ENCODE measurements at places on chromosomes 12 and 14. TPM values are rescaled to one million over a fixed set of nuclear protein-coding genes. Genes with fewer than 3 reads are reported as not detected.

GRCh38 chr12:113231235-113232088, 10.2 kb downstream of the TPCN1 start:
- no peak for DNase-seq

The SDR9C7 gene
- not detected for total RNA-seq

DNA sequence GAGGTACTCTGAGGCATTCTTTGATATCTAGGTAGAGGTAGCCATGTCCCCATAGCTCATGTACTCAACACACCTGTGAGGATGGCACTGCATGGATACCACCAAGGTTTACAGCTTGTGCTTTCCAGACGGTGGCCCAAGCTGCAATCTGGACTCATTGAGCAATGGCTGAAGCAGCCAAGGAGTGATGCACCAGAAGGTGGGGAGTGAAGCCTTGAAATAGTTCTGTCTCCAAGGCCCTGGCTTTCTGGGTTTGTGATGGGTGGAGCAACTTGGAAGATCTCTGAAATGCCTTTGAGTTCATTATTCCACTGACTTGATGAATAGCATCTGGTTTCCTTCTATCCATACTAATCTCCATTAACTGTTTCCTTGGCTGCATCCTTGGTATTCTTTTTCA, 290.0 kb upstream of the NOVA1 start:
- no peak for DNase-seq

The TBX5 gene
- not detected for total RNA-seq

DNA sequence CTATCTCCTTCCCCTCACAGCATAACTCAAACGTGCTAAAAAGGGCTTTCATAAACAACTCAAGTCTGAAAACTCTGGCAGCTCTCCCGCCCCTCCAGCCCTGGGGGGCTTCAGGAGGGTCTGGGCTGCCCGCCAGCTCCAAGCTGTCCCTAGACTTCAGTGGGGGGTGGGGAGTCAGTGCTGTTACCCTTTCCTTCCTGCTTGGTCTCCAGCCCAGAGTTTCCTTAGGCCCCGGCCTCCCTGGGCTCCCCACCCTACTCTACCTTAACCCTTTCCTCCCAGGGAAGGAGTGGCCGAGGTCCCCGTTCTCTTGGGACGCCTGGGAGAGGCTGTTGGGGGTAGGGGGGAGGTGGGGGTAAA, 530 bp upstream of the NYNRIN start:
- no peak for DNase-seq

DNA sequence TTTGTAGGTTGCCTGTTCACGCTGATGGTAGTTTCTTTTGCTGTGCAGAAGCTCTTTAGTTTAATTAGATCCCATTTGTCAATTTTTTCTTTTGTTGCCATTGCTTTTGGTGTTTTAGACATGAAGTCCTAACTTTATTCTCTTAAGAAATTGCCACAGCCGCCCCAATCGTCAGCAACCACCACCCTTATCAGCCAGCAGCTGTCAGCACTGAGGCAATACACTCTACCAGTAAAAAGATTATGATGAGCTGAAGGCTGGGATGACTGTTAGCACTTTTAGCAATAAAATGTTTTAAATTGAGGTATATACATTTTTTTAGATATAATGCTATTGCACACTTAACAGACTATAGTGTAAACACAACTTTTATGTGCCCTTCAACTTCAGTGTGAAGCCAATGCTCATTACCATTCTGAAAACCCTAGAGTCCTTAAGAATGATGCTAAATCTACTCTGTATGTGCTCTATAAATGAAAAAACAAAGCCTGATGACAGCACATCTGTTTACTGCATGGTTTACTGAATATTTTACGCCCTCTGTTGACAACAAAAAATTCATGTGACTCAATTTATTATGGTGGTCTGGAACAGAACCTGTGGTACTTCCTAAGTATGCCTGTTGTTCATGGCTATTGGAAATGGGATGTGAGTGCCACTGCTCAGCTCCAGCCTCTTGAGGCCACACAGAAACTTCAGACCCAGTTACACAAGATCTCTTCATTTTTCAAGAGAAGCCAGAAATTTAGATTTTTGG, 197.4 kb downstream of the DUSP6 start:
- no peak for DNase-seq

GRCh38 chr14:22386924-22387775, 201.9 kb downstream of the DAD1 start:
- DNase-seq: peak; percentile 93

The SYNJ2BP gene
- total RNA-seq: 7.9 TPM

The CCDC196 gene
- total RNA-seq: not detected

- DNase-seq: peak; percentile 8
Measured at GRCh38 chr14:54890788-54891187, 11.8 kb downstream of the GCH1 start.

DNA sequence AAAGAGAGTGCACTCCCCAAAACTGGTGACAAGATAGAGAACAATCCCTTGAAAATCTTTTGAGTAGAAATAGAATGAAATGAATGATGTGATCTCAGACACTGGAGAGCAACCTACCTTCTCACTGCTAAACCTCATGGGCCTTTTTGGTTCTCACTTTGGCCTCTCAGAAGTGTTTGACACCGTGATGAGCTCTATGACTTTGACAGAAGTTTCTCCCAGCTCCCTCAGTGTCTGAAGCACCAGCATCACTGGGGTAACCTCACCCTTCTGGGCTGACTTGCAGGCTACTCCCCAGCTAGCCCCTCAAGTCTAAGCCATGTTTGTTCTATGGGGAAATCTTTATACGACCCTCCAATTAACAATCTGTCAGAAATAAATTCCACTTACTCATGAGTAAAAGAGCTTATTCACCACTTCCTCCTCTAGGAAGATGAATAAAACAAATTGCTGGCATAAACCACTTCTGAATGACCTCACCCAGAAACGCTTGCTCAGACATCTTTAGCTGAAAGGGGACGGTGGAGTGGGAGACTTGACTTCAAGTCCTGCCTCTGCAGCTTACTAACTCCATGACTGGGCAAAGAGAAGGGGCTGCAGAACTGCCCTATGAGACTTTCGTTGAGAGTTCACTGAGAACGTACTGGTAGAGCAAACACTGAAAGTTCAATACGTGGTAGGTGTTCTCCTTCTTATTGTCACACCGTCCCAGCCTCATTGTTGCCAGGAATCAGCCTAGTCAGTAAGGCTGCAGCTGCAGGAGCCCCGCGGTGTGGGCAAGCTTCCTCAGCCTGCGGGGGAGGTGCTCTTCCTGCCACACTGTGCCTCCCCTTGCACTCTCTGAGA, 46.5 kb downstream of the ST8SIA1 start:
- no peak for DNase-seq

DNA sequence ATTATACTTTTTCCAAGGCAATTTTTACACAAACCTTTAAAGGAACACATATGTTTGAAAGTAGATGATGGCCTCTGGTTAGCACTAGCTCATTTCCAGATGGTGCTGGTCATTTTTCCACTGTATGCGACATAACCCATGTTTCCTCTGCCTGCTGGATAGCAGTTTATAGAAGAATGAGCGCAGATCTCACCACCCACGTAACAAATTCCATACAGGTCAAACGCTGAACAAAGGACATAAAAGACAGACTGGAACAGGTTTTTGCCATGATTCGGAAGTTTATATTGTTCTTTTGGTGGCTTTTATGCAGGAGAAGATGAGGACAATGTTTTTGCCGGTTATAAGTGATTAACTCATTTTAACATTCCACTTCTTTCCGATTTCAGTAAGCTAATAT, 30.7 kb downstream of the PPP1R36 start:
- DNase-seq: no peak

GRCh38 chr14:94573475-94574277, 7.5 kb upstream of the SERPINA5 start:
- no peak for DNase-seq

The MYL2 gene
- total RNA-seq: 6.4 TPM

The EMC9 gene
- 72.9 TPM for total RNA-seq

DNA sequence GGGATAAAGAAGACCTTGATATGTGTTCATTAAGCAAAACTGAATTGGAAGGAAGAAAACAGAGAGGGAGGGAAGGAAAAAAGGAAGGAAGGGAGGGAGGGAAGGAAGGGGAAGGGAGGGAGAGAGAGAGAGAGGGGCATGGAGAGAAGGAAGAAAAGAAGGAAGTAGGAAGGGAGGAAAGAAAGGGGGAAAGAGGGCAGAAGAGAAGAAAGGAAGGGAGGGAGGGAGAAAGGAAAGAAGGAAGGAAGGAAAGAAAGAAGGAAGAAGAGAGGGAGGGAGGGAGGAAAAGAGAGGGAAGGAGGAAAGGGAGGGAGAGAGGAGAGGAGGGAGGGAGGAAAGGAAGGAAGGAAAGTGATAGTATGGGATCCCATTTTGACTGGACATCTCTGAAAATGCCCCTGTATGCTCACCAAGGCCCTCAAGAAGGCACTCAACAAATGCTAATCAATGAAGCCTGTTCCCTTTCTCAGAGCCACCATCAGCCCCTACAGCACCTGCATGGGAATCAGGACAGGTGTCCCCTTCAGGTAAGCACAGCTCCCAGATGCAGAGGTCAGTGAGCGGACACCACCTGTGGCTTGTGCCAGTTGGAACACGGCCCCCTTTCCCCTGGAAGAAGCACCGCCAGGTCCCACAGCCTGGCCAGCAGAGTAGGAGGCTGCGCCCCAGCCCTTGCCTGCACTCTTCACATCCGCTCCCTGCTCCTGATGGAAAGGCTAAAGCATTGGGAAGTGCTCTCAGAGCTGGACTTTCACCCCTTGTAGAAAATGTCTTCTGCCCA, 161.4 kb upstream of the DIO3 start:
- DNase-seq: no peak

The MYH6 gene
- total RNA-seq: not detected

All from OCI-LY7 (cell line).